ENCODE measurements at places on chromosomes 12 and 14.

GRCh38 chr12:105983622-105984320 is 155.0 kb downstream of the NUAK1 start:
- DNase-seq: peak; percentile 53

DNA sequence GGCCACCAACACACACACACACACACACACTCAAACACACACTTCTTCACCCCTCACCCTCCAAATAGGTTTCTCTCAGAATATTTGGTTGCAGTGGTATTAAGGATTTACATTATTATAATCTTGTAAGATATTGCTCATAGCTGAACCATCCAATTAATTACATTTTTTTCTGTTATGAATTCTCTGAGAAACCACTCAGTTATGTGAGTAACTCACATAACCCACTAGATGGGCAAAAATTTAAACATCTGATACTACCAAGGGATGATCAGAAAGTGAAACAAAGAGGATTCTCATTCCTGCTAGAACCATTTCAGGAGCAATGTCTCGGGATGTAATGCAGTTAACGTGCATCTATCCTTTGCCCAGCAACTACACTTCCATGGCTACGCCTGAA is 31.6 kb downstream of the TMTC1 start:
- DNase-seq: peak; percentile 85

- peak; percentile 29 for DNase-seq
These were observed 18.0 kb downstream of the LRRC74A start for GRCh38 chr14:76844223-76844622.

GRCh38 chr12:68561830-68562229 is 48.9 kb upstream of the RAP1B start:
- DNase-seq: no peak

GRCh38 chr12:119082016-119082415 is 96.7 kb upstream of the HSPB8 start:
- no peak for DNase-seq

DNA sequence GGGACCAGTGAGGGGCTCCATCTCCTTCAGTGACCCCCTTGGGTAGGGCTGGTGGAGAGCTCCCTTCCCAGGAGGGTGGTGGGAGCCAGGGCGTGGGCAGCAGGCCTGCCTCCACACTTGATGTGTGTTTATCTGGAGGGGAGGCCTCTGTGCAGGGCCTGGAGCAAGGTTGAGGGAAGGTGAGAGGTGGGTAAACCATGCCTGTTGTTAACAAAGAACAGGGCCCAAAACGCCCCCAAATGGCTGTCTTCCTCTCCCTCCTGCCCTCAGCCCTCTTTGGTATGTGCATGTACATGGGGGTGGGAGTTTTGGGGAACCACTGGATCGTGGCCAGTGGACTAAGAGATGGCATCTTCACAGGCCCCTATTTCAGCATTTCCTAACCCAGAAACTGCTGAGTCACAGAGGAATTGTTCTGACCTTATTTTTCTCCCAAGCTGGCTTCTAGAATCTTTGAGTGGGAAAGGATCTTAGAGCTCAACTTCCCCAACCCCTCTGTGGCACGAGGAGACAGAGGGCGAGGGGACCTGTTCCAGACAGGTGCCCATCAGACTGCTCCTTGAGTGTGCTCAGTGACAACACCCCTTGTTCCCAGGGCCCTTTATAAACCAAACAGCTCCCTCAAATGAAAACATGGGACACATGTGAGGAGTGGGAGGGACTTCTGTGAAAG is 3.6 kb downstream of the SLC48A1 start:
- peak; percentile 29 for DNase-seq

All from HCEC 1CT (cell line).